Effector CD4-positive, alpha-beta T cell (primary cell): ENCODE measurements at places on chromosomes 7 and 10.

GRCh38 chr10:59803714-59804113, 50.5 kb upstream of the MRLN start:
- DNase-seq: no peak

DNA sequence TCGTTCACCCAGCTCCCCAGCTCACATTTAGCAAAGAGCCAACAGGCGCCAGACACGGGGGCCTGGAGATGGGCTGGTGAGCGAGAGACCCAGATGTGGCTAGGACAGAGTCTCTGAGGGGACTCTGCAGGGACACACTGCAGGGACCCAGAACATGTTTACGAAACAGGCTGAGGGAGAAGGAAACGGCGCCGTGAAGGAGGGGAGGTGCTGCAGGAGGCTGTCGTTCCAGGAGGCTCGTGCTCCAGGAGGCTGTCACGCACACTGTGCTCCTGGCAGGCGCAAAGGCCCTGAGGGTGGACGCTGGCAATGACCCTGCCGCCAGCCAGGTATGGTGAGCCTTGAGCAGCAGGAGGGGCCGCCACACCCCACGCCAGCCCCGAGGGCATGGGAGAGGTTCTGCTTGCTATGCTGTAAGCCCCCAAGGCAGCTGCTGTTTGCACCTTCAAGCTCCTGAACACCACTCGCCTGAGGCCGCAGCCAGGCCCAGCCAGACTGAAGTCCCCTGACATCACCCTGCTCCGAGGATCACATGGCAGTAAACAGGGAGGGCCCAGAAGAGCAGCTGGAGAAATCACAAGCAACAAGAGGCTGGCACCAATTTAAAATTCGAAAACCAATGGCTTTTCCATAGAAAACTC, 27.3 kb downstream of the ADAP1 start:
- DNase-seq: no peak

DNA sequence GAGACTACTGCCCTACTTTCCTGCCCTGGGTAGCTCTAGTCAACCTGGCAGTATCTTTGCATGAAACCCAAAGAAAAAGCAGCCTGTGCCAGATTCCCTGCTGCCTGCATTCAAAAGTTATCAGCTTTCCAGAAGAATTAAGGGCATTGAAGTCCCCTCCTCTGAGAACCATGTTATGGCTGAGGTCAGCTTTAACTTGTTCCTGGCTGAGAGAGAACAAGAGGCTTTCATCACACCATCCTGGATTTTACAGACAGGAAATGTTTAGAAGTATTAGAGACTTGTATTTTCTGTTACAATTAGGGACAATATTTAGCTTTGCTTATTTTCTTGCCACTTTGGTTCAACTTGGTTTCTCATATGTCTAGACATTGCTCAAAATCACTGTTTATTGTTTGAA, 238.8 kb downstream of the ARL4A start:
- DNase-seq: no peak

- DNase-seq: no peak
These were observed 26.7 kb downstream of the ZSCAN25 start for GRCh38 chr7:99643464-99643863.

DNA sequence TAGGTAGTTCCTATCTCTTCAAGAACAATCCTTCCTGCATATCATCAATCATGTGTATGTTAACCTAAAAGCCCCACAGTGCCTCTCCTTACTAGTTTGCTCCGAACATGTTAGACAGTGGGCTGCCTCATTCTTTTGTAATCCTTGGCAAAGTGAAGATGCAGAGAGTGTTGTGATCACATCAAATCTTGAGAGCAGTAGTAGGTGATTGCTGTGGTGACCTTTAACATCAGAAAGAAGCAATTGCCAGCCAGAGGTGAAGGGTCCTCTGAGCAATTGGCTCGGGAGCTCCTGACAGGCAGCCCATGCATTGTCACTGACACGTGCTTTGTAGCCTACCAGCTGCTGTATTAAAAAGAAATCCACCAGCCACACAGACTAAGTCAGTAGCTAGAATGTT, 19.6 kb upstream of the GSTK1 start:
- no peak for DNase-seq

DNA sequence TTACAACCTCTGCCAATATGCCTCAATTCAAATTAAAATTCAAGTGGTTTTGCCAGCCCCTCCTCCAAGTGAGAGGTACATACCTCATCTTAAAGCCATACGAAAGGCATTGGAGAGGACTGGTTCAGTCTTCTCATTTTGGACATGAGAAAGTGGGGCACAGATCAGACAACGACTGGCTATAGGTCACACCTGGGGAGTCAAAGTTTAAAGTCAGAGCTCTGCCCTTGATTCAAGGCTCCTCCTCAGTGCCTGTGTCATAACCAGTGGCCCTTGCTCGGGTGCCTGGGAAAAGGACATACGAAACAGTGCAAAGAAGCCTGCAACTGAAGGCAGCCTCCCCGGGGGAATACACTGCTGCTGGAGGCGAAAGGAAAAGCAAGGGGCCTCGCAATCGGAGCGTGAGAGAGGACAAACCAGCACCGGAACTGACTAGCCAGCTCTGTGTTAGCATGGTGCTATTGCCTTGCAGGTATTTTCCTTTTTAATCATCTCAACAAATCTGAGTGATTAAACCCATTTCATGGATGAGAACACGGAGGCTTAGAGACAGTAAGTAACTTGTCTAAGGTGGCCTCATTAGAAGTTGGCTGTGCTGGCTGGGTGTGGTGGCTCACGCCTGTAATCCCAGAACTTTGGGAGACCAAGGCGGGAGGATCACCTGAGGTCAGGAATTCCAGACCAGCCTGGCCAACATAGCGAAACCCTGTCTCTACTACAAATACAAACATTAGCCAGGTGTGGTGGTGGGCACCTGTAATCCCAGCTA, 1.1 kb upstream of the MTPAP start:
- no peak for DNase-seq

- DNase-seq: no peak
These were observed 29.1 kb upstream of the LBX1 start for GRCh38 chr10:101258179-101258885.

DNA sequence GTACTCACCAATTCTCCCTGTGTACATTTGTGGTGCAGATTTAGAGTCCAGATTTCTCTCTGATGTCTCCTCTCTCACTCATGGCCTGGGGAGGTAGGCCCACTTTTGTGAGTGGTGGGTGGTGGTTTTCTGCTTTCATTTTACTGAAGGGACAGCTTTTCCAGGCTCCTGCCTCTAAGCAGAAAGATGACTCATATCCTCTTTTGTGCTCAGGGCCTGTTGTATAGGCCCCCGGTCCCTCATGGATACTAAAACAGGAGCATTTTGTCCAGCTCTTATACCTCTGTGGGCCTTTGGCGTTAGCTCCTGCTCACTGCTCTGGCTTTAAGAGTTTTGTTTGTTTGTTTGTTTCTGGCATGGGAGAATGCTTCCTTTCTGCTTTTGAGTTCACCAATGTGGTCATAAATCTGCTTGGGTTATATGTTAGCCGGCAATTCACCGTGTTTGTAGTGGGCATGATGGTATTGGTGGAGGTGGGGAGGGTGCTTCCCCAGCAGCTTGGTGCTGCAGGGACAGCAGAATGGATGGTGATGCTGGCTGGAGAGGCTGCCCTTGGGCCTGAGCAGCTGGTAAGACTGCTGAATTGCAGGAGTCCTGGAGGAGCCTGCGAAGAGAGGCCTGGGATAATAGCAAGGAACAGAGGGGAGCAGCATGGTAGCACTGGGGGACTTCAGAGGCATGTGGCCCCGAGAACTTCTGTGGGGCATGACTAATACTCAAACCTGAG, 468.7 kb downstream of the RPS24 start:
- DNase-seq: no peak
